Mesothelial cell of epicardium (in vitro differentiated cells): ENCODE measurements at places on chromosomes 1 and 21. TPM values are rescaled to one million over a fixed set of nuclear protein-coding genes. Genes with fewer than 3 reads are reported as not detected.

The ZBTB8B gene
- total RNA-seq, result 3.4 to 3.6 TPM (median 3.5 TPM) in 3 replicates

DNA sequence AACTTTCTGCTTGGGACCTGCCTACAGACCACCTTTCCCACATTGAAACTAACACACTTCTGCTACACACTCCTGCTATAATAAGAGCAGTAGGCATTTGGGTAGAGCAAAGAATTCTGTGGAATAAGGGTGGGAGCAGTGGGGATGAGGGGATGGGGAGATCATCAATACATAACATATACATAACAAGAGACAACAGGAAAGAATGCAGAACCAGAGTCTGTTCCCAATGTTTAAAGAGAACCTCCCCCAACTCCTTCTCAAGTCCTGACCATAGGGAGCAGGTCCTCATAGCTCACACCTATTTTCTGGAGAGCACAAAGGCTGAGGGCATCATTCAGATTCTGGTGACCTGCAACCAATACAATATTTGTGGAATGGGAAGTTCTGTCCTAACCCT lies 121.6 kb upstream of the BARHL2 start:
- H3K36me3 ChIP-seq, result no peaks in the 10 kb centered on the region
- H3K27me3 ChIP-seq, result peaks cover 97% of the 10 kb centered on the region
- H3K4me3 ChIP-seq, result no peak overlapping the region
- no peak for DNase-seq

The CYP4X1 gene
- 0.36 to 0.94 TPM (median 0.62 TPM) in 3 replicates for total RNA-seq

The KRTAP19-1 gene
- not detected in 3 replicates for total RNA-seq

The MAB21L3 gene
- total RNA-seq, result 0.11 to 0.23 TPM (median 0.16 TPM) in 3 replicates

The CADM3 gene
- 2.9 to 3.2 TPM (median 3.1 TPM) in 3 replicates for total RNA-seq

- no peaks in the 10 kb centered on the region for H3K27me3 ChIP-seq
- H3K4me3 ChIP-seq, result no peak overlapping the region
- peaks cover 21% of the 10 kb centered on the region for H3K36me3 ChIP-seq
- DNase-seq, result no peak
- H3K27ac ChIP-seq, result peak overlapping the region; percentile 53
- no peaks in the 10 kb centered on the region for H3K4me1 ChIP-seq
Measured at GRCh38 chr1:193322211-193322610, 135.8 kb upstream of the B3GALT2 start.

GRCh38 chr1:174036204-174036603 lies 14.0 kb upstream of the RC3H1 start:
- peaks cover 2% of the 10 kb centered on the region for H3K4me1 ChIP-seq
- H3K36me3 ChIP-seq, result no peaks in the 10 kb centered on the region
- H3K4me3 ChIP-seq, result no peak overlapping the region
- H3K27me3 ChIP-seq, result no peaks in the 10 kb centered on the region
- no peak overlapping the region for H3K27ac ChIP-seq
- DNase-seq, result no peak

GRCh38 chr1:92989936-92990583 lies 28.8 kb upstream of the DIPK1A start:
- no peaks in the 10 kb centered on the region for H3K36me3 ChIP-seq
- H3K27me3 ChIP-seq, result no peaks in the 10 kb centered on the region
- no peaks in the 10 kb centered on the region for H3K4me1 ChIP-seq
- H3K4me3 ChIP-seq, result no peak overlapping the region
- no peak for DNase-seq

DNA sequence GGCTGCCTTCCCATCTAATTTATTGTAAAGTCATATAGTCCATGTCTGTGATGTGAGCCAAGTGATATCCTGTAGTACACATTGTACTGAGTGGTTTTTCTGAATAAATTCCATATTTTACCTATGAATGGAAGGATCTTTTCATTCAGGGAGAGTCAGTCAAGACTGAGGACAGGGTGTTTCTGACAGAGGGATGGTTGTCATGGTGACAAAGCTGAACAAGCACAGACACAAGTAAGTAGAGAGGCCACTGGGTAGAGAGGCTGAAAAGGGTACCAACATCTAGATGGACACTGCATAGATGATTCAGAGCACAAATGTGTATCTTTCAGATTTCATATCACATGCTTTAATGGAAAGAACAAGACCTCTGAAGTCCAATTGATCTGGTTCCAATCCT lies 22.6 kb upstream of the IL20 start:
- no peak overlapping the region for H3K27ac ChIP-seq
- H3K27me3 ChIP-seq, result peaks cover 28% of the 10 kb centered on the region
- no peaks in the 10 kb centered on the region for H3K4me1 ChIP-seq

The KIF2C gene
- 17.1 to 20.4 TPM (median 18.2 TPM) in 3 replicates for total RNA-seq

The CD48 gene
- total RNA-seq, result 0.31 to 0.57 TPM (median 0.56 TPM) in 3 replicates

DNA sequence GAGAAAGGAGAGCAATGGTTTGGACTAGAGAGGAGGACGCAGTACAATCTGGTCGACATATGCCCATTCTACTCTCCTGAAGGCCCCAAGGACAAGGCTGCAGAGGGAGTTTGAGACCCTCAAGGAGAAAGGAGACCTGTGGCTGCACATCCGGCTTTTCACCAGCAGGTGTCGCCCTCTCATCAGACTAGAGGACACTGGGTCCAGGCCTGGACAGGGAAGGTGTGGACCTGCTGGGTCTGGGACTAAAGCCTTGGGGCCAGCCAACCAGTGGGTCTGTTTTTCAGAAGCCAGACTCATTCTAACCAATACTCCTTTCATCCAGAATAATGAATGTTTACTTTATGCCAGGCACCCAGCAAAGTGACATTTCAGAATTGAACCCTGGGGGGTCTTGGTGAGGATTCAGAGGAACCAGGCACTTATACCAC lies 5.0 kb downstream of the SRARP start:
- peak; percentile 74 for DNase-seq
- H3K27me3 ChIP-seq, result no peaks in the 10 kb centered on the region
- no peaks in the 10 kb centered on the region for H3K36me3 ChIP-seq
- peaks cover 7% of the 10 kb centered on the region for H3K4me1 ChIP-seq
- H3K27ac ChIP-seq, result no peak overlapping the region

The TCEA3 gene
- total RNA-seq, result 8.0 to 10.0 TPM (median 9.9 TPM) in 3 replicates

DNA sequence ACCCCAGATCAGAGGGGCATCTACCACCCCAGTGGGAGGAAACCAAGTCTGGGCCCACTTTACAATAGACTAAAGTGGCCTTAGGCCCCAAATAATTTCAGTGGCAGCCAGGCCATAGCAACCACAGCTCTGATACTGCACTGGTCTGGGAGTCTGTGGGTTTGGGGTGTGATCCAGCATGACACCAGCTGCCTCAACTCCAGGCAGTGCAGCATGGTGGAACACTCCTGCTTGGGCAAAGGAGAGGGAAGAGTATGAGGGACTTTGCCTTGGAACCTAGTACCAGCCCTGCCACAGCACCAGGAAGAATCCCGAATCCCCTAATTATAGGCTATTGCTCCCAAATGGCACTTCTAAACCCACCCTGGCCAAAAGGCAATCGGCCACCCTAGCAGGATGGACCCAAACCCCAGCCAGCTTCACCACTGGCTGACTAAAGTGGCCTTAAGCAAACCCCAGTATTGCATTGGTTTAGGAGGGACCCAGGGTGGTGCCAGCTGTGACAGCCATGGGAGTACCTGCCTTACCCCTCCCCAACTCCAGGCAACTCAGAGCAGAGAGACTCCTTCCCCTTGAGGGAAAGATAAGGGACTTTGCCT lies 47.1 kb downstream of the PACC1 start:
- DNase-seq, result no peak
- H3K27ac ChIP-seq, result no peak overlapping the region
- H3K4me1 ChIP-seq, result no peaks in the 10 kb centered on the region
- no peaks in the 10 kb centered on the region for H3K27me3 ChIP-seq

GRCh38 chr1:115098979-115099692 lies 9.8 kb upstream of the TSPAN2 start:
- peaks cover 8% of the 10 kb centered on the region for H3K4me1 ChIP-seq
- no peaks in the 10 kb centered on the region for H3K36me3 ChIP-seq
- DNase-seq, result no peak
- no peak overlapping the region for H3K4me3 ChIP-seq
- peaks cover 19% of the 10 kb centered on the region for H3K27me3 ChIP-seq
- peak overlapping the region; percentile 28 for H3K27ac ChIP-seq

DNA sequence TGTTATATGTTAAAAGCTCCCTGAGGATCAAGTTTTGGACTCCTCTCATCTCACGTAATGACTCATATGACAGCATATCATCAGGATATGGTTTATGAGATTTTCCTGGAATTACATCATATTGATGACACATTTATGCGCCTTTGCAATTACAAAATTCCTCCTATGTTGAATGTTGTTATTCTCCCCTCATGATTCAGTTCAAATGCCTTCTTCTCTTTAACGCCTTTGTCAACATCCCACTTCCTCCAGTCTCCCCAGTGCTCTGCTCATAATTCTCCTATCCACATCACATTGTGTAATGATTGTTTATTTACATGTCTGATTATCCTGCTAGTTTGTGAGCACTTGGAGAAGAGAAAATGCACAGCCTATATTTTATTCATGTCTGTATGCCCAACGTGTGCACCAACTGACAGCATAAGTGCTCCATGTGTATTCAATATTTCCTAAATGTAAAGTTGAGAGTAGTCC lies 80.9 kb upstream of the BACH1 start:
- H3K36me3 ChIP-seq, result no peaks in the 10 kb centered on the region
- no peaks in the 10 kb centered on the region for H3K27me3 ChIP-seq
- H3K4me3 ChIP-seq, result no peak overlapping the region
- H3K27ac ChIP-seq, result no peak overlapping the region

GRCh38 chr1:225886159-225887029 lies 2.6 kb downstream of the LEFTY1 start:
- no peak for DNase-seq
- no peak overlapping the region for H3K4me3 ChIP-seq
- H3K27me3 ChIP-seq, result peaks cover 11% of the 10 kb centered on the region
- no peaks in the 10 kb centered on the region for H3K36me3 ChIP-seq
- peaks cover 6% of the 10 kb centered on the region for H3K4me1 ChIP-seq
- no peak overlapping the region for H3K27ac ChIP-seq

DNA sequence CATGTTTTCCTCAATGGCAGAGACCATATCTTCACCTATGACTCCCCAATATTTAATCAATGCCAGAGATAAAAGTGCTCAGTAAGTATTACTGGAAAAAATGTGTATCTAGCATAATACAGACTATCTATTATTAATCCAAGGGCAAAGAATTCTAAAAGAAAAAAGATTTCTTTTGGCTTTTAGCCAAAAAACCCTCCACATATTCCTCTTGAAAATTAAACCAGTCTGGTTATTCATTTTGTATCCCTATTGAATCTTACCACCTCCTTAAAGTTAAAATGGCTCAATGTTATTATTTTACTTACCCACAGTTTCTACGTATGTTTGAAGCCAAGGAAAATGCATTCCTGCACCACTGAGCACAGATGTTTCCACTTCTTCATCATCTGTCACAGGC lies 1.6 kb downstream of the TAF1A start:
- H3K4me3 ChIP-seq, result peak overlapping the region; percentile 4
- no peak overlapping the region for H3K27ac ChIP-seq
- peaks cover 19% of the 10 kb centered on the region for H3K36me3 ChIP-seq

DNA sequence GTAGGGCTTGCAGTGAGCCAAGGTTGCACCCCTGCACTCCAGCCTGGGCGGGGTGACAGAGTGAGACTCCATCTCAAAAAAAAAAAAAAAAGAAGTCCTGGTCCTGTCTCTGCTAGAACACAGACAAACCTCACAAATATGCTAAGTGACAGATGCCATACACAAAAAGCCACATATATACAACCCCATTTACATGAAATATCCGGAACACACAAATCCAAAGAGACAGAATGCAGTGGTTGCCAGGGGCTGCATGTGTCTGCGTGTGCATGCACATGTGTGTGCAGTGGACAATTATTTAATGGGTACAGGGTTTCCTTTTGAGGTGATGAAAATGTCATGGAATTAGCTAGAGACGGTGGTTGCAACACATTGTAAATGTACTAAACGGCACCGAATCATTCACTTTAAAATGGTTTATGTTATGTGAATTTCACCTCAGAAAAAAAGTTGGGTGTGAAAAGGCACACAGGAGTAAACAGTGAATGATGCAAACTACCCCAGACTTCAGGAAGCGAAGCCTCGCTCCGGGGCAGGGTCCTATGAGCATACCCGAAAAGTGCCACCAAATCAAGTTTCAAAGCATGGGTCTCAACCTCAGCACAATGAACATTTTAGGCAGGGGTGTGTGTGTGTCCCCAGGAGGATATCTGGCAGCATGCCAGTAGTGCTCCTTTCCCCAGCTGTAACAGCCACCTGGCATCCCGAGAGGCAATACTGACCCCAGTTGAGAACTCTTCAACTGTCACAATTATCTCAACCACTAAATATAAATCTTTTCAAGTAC lies 48.3 kb downstream of the GNB1 start:
- no peaks in the 10 kb centered on the region for H3K27me3 ChIP-seq
- peaks cover 23% of the 10 kb centered on the region for H3K4me1 ChIP-seq
- peaks cover 14% of the 10 kb centered on the region for H3K36me3 ChIP-seq

- no peak for DNase-seq
- no peaks in the 10 kb centered on the region for H3K36me3 ChIP-seq
- H3K27me3 ChIP-seq, result peaks cover 48% of the 10 kb centered on the region
- no peak overlapping the region for H3K4me3 ChIP-seq
- no peaks in the 10 kb centered on the region for H3K4me1 ChIP-seq
Measured at GRCh38 chr1:30232288-30232899, 491.0 kb downstream of the MATN1 start.

DNA sequence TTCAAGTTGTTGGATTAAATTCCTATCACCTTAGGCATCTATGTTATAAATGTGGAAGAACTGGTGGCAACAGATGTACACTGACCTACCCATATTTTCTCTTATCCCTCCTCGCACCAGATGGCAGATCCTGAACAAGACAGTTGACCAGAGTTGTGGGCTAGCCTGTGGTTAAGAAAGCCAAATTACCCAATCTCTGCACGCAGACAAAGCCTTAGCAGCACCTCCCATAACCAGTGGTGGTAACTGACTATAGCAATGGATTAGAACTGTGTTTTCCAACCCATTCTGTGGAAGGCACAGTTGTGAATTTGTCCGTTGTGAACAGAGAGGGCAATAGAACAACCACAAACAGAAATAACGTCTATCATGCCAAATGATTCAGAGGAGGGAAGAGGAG lies 20.6 kb downstream of the ABCB10 start:
- no peak overlapping the region for H3K4me3 ChIP-seq
- H3K27me3 ChIP-seq, result no peaks in the 10 kb centered on the region
- H3K4me1 ChIP-seq, result no peaks in the 10 kb centered on the region
- peaks cover 45% of the 10 kb centered on the region for H3K36me3 ChIP-seq

The BMP8B gene
- total RNA-seq, result 0.14 to 0.31 TPM (median 0.18 TPM) in 3 replicates

- peak overlapping the region; percentile 98 for H3K27ac ChIP-seq
- no peak for DNase-seq
- peaks cover 47% of the 10 kb centered on the region for H3K4me1 ChIP-seq
- H3K36me3 ChIP-seq, result peaks cover under 1% of the 10 kb centered on the region
- H3K27me3 ChIP-seq, result no peaks in the 10 kb centered on the region
Measured at GRCh38 chr1:19390166-19390850, 78.2 kb downstream of the SLC66A1 start.

The FAM72D gene
- total RNA-seq, result 0.88 to 1.5 TPM (median 1.1 TPM) in 3 replicates

DNA sequence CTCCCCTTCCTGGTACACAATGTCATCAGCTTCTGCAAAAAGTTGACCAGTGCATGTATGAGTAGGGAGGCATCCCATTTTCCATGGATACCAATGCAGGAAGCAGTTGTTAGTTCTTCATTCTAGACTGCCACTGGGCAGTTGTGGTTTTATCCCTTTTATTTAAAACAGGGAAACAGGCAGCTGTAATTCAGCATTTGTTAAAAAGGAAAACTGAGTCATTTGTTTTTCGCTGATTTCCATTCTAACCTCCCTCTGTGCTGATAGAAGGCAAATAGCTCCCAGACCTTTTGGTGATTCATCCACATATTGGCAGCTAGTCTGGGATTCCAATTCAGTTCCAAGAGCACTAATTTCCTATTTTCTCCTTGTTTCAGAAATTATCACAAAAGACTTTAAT lies 21.1 kb upstream of the ABCA4 start:
- no peak for DNase-seq
- no peaks in the 10 kb centered on the region for H3K27me3 ChIP-seq

GRCh38 chr1:209400351-209401220 lies 182.9 kb upstream of the CAMK1G start:
- H3K4me1 ChIP-seq, result peaks cover 43% of the 10 kb centered on the region
- no peak overlapping the region for H3K27ac ChIP-seq
- no peaks in the 10 kb centered on the region for H3K36me3 ChIP-seq
